Kidney (tissue), 22 donors: ENCODE measurements at places on chromosomes 2 and 18.

GRCh38 chr2:108023776-108024175 is 37.5 kb downstream of the SLC5A7 start:
- no peak overlapping the region for H3K27ac ChIP-seq
- H3K27me3 ChIP-seq = no peaks in the 10 kb centered on the region
- no peaks in the 10 kb centered on the region for H3K4me1 ChIP-seq

DNA sequence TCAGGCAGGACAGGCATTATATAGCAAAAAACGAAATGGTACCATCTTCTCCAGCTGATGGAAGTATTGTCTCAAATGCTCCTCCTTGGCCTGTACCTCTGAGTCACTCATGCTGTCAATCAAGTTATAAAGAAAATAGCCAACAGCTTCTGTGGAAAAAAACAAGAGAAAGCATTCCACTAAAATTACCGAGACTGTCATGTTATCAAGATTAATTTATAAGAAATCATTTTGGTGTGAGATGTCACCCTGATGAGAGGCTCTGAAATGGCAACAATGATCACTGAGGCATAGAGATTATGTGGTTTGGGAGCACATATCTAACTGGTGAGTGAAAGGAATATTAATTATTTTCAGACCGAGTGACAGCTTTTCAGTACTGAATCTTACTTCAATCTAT is 47.4 kb downstream of the LRPPRC start:
- no peaks in the 10 kb centered on the region for H3K27me3 ChIP-seq
- H3K4me3 ChIP-seq = no peak overlapping the region
- H3K27ac ChIP-seq = no peak overlapping the region

DNA sequence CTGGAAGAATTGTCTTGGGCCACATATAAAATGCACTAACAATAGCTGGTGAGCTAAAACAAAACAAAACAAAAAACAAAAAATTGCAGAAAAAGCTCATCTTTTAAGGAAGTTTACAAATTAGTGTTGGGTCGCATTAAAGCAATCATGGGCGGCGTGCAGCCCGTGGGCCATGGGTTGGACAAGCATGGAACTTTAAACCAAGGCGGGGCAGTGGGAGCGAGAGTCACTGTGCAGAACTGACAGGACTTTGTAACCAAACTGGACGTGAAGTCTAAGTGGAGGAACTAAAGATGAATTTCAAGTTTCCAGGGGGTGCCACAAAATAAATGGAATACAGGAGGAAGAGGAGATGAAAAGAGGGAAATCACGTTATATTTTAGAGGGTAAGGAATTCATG is 80.7 kb downstream of the PSMG2 start:
- no peaks in the 10 kb centered on the region for H3K36me3 ChIP-seq
- DNase-seq = no peak
- no peak overlapping the region for H3K4me3 ChIP-seq
- no peak overlapping the region for H3K27ac ChIP-seq
- H3K27me3 ChIP-seq = no peaks in the 10 kb centered on the region
- H3K4me1 ChIP-seq = no peaks in the 10 kb centered on the region

GRCh38 chr2:205700331-205701132 is 18.2 kb downstream of the NRP2 start:
- no peak for DNase-seq
- no peaks in the 10 kb centered on the region for H3K4me1 ChIP-seq
- H3K4me3 ChIP-seq = no peak overlapping the region
- H3K27ac ChIP-seq = no peak overlapping the region

GRCh38 chr2:58950795-58951462 is 709.8 kb upstream of the FANCL start:
- no peak overlapping the region for H3K4me3 ChIP-seq
- DNase-seq = no peak
- H3K36me3 ChIP-seq = no peaks in the 10 kb centered on the region
- no peaks in the 10 kb centered on the region for H3K4me1 ChIP-seq
- H3K27me3 ChIP-seq = no peaks in the 10 kb centered on the region
- no peak overlapping the region for H3K27ac ChIP-seq

- H3K4me3 ChIP-seq = no peak overlapping the region
- no peak for DNase-seq
- H3K27ac ChIP-seq = no peak overlapping the region
- no peaks in the 10 kb centered on the region for H3K27me3 ChIP-seq
- no peaks in the 10 kb centered on the region for H3K36me3 ChIP-seq
Measured at GRCh38 chr2:225865468-225865867, 466.0 kb downstream of the NYAP2 start.

- no peaks in the 10 kb centered on the region for H3K27me3 ChIP-seq
- H3K36me3 ChIP-seq = no peaks in the 10 kb centered on the region
- no peak for DNase-seq
- H3K4me1 ChIP-seq = no peaks in the 10 kb centered on the region
Measured at GRCh38 chr2:207181526-207182274, 16.0 kb upstream of the KLF7 start.

- no peak for DNase-seq
- peaks cover 2% of the 10 kb centered on the region for H3K4me1 ChIP-seq
- H3K27ac ChIP-seq = no peak overlapping the region
- H3K4me3 ChIP-seq = no peak overlapping the region
Measured at GRCh38 chr2:12205086-12205485, 458.7 kb downstream of the LPIN1 start.

- H3K36me3 ChIP-seq = no peaks in the 10 kb centered on the region
- no peak overlapping the region for H3K27ac ChIP-seq
- no peak for DNase-seq
- H3K4me1 ChIP-seq = no peaks in the 10 kb centered on the region
- no peak overlapping the region for H3K4me3 ChIP-seq
- H3K27me3 ChIP-seq = no peaks in the 10 kb centered on the region
Measured at GRCh38 chr2:170843656-170844055, 27.0 kb downstream of the GAD1 start.

- no peaks in the 10 kb centered on the region for H3K4me1 ChIP-seq
- no peak for DNase-seq
- H3K36me3 ChIP-seq = no peaks in the 10 kb centered on the region
Measured at GRCh38 chr18:5103286-5103685, 93.8 kb downstream of the AKAIN1 start.

DNA sequence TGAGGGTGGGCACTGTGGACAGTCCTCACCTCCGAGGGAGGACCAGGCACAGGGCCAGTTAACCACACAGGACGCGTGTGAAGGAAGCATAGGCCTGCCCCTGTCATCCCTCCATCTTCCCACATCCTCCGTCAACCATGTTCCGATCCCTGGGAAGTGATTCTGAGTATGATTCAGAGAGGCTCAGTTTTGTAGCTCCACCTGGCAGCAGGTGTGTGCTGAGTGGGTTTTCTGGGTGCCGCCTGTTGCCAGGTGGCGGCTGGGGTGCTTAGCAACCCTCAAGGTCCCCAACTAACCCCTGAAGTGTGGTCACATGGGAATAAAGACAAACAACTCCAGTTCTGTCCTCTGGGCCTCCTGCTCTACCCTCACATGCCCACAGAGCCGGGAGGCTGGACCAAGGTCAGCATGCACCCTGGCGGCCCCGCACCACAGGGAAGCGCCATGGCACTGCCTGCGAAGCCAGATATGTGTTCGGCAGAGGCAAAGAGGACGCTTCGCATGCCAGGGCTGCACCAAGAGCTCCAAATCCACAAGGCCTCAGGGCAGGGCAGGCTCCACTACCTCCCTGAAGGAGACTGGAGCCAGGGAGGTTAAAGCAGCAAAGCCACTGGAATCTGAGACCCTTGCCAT is 60.0 kb downstream of the ADCY3 start:
- peaks cover 12% of the 10 kb centered on the region for H3K4me1 ChIP-seq
- H3K4me3 ChIP-seq = no peak overlapping the region
- no peaks in the 10 kb centered on the region for H3K36me3 ChIP-seq
- no peak overlapping the region for H3K27ac ChIP-seq

DNA sequence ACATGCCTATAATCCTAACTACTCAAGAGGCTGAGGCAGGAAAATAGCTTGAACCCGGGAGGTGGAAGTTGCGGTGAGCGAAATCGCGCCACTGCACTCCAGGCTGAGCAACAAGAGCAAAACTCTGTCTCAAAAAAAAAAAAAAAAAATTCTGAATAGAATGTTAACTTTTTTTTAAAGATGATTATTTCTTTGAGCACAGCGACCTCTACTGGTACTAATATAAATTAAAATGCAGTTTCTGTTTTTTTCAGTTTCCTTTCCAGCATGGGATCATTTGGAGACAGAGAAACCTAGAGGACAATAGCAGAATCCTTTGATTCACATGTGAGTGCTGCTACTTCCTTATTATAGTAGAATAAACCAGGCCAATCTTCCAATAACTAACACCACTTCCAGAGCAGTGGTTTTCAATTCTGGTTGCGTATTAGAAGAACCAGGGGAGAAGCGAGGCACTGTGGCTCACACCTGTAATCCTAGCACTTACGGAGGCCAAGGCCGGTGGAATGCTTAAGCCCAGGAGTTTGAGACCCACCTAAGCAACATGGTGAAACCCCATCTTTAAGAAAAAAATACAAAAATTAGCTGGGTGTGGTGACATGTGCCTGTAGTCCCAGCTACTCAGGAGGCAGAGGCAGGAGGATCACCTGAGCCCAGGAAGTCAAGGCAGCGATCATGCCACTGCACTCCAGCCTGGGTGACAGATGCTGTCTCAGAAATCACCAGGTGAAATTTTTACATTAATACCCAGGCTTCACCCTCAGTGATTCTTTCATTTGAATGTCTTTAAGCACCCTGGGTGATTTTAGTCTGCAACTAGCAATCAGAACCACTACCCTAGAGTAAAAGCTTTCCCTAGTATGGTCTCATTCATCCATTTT is 10.1 kb downstream of the SRSF7 start:
- H3K36me3 ChIP-seq = peaks cover 10% of the 10 kb centered on the region
- H3K4me1 ChIP-seq = no peaks in the 10 kb centered on the region
- no peaks in the 10 kb centered on the region for H3K27me3 ChIP-seq
- H3K4me3 ChIP-seq = no peak overlapping the region

DNA sequence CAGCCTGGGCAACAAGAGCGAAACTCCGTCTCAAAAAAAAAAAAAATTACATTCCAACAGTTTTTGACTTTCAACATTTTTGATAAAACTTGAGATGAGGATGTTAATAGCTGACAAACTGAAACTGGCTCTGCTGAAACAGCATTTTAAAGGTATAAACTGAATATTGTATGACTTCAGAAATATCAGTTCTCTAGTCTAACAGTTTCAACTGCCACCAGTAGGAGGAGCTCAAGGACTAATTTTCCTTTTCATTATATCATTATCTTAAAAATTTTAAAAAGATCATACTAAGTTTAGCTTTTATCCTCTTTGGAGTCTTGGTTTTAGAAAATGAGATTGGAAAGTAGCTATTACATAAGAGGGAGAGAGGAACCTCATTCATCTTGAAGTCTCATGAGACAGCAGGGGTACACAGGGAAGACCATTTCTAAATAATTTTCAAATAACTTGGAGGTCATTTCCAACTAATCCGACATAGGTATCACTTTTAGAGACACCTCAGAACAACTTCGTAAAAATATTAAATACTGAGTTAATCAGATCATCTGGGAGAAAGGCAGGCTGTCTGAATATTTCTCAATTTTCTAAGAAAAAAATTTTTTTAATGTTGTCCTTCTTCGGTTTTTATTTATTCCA is 37.6 kb upstream of the MCM6 start:
- no peak overlapping the region for H3K27ac ChIP-seq
- no peak overlapping the region for H3K4me3 ChIP-seq
- H3K27me3 ChIP-seq = no peaks in the 10 kb centered on the region
- no peaks in the 10 kb centered on the region for H3K36me3 ChIP-seq

- no peak overlapping the region for H3K27ac ChIP-seq
- no peak overlapping the region for H3K4me3 ChIP-seq
- H3K27me3 ChIP-seq = no peaks in the 10 kb centered on the region
- no peaks in the 10 kb centered on the region for H3K36me3 ChIP-seq
- no peaks in the 10 kb centered on the region for H3K4me1 ChIP-seq
Measured at GRCh38 chr2:58649756-58650155, 408.6 kb upstream of the FANCL start.

DNA sequence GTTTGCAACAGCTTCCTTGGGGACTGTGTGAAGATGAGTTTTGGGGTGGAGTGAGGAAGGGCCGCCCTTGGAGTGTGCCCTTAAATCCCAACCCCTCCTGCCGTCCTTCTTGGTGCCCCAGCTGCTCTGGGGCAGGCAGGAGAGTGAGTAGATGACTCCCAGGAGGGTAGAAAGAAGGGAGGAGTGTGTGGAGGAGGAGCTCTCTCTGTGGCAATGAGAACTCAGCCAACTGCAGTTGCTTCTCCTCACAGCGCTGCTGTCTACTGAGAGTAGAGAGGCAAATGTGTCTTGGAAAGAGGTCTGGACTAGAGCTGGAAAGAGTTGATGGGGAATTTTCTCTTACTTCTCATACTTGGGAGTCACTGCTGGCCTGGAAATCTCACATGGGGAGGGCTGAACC is 21.8 kb upstream of the SIX2 start:
- H3K27ac ChIP-seq = no peak overlapping the region
- H3K27me3 ChIP-seq = no peaks in the 10 kb centered on the region
- H3K4me3 ChIP-seq = no peak overlapping the region
- no peaks in the 10 kb centered on the region for H3K4me1 ChIP-seq
- no peak for DNase-seq

GRCh38 chr2:84717302-84717701 is 163.6 kb downstream of the TRABD2A start:
- peaks cover 4% of the 10 kb centered on the region for H3K4me1 ChIP-seq
- H3K36me3 ChIP-seq = no peaks in the 10 kb centered on the region
- no peaks in the 10 kb centered on the region for H3K27me3 ChIP-seq
- H3K27ac ChIP-seq = no peak overlapping the region
- no peak overlapping the region for H3K4me3 ChIP-seq

GRCh38 chr2:45888167-45888566 is 236.7 kb downstream of the PRKCE start:
- DNase-seq = no peak
- no peaks in the 10 kb centered on the region for H3K27me3 ChIP-seq
- H3K36me3 ChIP-seq = no peaks in the 10 kb centered on the region
- H3K4me3 ChIP-seq = no peak overlapping the region
- H3K27ac ChIP-seq = no peak overlapping the region

- H3K4me3 ChIP-seq = no peak overlapping the region
- DNase-seq = no peak
- peaks cover 13% of the 10 kb centered on the region for H3K4me1 ChIP-seq
- no peaks in the 10 kb centered on the region for H3K27me3 ChIP-seq
- H3K27ac ChIP-seq = no peak overlapping the region
Measured at GRCh38 chr2:99158599-99158998, 3.8 kb downstream of the LIPT1 start.

GRCh38 chr2:74915743-74916142 is 42.7 kb upstream of the POLE4 start:
- no peaks in the 10 kb centered on the region for H3K36me3 ChIP-seq
- H3K27ac ChIP-seq = no peak overlapping the region
- no peaks in the 10 kb centered on the region for H3K4me1 ChIP-seq

GRCh38 chr2:166661824-166662223 is 167.8 kb upstream of the SCN7A start:
- no peak overlapping the region for H3K4me3 ChIP-seq
- no peaks in the 10 kb centered on the region for H3K4me1 ChIP-seq
- no peaks in the 10 kb centered on the region for H3K27me3 ChIP-seq

DNA sequence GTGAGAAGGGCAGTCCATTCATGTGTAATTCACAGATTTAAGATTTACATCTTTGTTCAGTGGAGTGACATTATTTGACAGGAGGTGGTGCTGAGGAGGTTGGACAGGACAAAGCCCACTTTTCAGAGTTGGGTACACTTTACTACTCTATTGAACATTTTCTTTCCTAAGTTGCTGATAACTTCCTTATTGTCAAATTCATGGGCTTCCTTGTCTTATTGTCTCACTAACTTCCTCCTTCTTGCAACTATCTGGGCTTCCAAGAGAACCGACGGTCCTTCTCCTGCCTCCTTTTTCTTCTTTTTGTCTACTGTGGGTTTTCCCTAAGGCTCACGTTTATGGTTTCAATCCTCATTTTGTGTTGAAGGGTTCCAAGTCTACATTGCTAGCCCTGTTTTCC is 67.7 kb upstream of the DNMT3A start:
- no peak overlapping the region for H3K4me3 ChIP-seq
- H3K27me3 ChIP-seq = no peaks in the 10 kb centered on the region
- DNase-seq = no peak
- H3K27ac ChIP-seq = no peak overlapping the region
- no peaks in the 10 kb centered on the region for H3K4me1 ChIP-seq

GRCh38 chr18:26700201-26700600 is 151.8 kb upstream of the KCTD1 start:
- no peaks in the 10 kb centered on the region for H3K36me3 ChIP-seq
- no peaks in the 10 kb centered on the region for H3K27me3 ChIP-seq
- H3K4me1 ChIP-seq = no peaks in the 10 kb centered on the region
- no peak overlapping the region for H3K4me3 ChIP-seq
